B cell (primary cell): ENCODE measurements at places on chromosomes 12 and 14. TPM values are rescaled to one million over a fixed set of nuclear protein-coding genes. Genes with fewer than 3 reads are reported as not detected.

DNA sequence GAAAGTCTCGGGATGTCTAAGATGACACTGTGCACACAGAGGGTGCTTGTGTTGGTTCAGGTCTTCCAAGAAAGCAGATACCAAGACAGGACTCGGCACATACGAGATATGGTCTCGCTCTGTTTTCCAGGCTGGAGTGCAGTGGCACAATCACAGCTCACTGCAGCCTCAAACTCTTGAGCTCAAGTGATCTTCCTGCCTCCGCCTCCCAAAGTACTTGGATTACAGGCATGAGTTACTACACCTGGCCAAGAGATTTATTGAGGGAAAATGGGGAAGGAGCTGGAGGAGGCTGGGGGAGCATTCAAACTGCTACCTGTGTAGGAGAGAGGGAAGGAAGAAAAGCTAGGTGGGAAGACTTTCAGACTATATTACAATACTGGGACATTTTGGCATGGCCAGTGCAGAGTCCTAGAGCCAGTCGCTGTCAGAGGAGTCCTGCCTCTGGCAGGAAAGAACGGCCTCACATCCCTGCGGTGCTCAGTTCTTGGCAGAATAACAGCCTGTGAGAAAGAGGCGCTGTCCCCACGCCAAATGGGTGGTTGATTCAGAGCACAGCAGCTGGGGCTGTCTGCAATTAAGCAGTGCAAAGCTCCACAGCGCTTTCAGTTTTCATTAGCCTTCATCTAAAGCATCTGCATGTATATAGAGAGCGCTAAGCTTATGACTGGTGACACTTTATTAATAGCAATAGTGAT, 18.3 kb downstream of the SLC17A8 start:
- DNase-seq = no peak

The SAMD15 gene
- 0.03 and 0.07 TPM in 2 replicates for polyA plus RNA-seq

The PPP1R1A gene
- not detected in 2 replicates for polyA plus RNA-seq

The ALX1 gene
- polyA plus RNA-seq = not detected in 2 replicates

- no peak for DNase-seq
Observed at GRCh38 chr12:6902448-6902847, 2.2 kb upstream of the LRRC23 start.

GRCh38 chr14:68144051-68144681, 324.6 kb downstream of the RAD51B start:
- no peak for DNase-seq

The FGF6 gene
- polyA plus RNA-seq = not detected in 2 replicates
